ENCODE measurements at places on chromosomes 16 and 17.

- DNase-seq: peak; percentile 52
Measured at GRCh38 chr17:45282683-45283644, 21.1 kb upstream of the SPATA32 start.

- DNase-seq: no peak
Measured at GRCh38 chr16:81686391-81687130, 92.5 kb upstream of the PLCG2 start.

- DNase-seq: peak; percentile 55
Measured at GRCh38 chr16:80803339-80804055, 901 bp downstream of the CDYL2 start.

GRCh38 chr17:59315866-59316265 is 15.6 kb upstream of the YPEL2 start:
- DNase-seq: no peak

GRCh38 chr17:27224526-27225315 is 69.2 kb upstream of the WSB1 start:
- DNase-seq: no peak

DNA sequence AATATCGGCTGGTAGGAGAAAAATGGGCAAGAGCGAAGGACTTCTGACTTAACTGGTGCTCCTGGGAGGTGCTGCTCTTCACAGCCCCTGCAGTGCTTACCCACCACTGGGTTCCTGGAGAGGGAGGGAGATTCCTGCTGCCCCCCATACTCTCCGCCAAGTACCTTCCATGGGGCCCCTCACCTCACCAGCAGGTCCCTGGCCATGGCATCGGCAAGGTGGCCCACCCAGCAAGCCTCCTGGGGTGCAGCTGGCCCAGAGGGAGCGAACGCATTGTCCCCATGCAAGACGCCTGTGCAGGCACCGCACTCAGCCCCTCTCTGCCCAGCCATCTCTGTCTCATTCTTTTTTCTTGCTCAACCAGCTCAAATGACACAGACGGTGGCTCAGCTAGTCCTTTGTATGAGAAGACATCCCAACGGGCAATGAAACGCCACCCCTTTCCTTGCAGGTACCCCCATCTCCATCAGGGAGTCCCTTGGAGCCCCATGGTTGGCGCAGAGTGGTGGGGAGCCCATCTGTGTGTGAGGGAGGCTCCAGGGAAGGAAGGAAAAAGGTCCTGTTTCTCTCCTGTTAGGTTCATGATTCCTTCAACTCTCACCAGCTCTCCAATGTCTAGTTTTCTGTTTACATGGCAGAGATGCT is 9.6 kb upstream of the ALDH3A1 start:
- no peak for DNase-seq

DNA sequence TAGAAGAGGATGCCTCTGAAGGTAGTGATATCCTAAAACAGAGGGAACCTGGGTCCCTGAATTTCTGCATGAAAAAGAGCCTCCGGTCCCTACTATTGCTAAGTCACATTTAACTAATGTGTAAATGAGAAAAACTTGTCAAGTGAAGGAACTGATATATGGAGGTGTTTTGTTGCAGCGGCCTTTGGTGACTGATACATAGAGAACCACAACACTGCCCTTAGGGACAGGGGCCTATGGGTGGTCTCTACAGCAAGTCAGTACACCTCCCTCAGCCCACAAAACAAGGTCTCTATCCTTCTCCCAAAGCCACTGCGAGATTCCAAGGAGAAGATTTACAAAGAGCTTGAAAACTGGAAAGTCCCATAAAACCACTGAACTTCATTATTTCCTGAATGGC is 275.3 kb downstream of the SOX9 start:
- DNase-seq: no peak

DNA sequence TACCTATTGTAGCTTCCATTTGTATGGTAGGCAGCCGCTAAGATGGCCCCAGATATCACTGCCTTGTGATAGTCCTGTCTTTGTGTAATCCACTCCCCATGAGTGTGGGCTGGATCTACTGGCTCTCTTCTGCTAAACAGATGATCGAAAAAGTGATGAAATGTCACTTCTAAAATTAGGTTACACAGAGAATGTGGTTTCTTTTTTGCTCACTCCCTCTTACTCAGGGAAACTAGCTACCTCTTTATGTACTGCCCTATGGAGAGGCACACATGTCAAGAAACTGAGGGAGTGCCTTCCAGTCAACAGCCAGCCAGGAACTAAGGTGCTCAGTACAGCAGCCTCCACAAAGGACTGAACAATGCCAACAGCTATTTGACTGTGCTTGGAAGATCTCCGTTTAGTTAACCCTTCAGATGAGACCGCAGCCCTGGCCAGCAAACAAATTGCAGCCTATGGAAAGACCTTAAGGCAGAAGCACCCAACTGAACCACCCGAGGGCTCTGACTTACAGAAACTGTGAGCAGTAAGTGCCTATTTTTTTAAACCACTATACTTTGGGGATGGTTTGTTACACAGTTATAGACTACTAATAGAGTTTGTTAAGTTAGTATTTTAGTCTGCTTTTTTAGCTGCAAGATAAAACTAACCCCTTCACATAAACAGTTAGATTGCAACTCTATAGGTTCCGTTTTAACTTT is 113.2 kb upstream of the MAF start:
- DNase-seq: no peak

DNA sequence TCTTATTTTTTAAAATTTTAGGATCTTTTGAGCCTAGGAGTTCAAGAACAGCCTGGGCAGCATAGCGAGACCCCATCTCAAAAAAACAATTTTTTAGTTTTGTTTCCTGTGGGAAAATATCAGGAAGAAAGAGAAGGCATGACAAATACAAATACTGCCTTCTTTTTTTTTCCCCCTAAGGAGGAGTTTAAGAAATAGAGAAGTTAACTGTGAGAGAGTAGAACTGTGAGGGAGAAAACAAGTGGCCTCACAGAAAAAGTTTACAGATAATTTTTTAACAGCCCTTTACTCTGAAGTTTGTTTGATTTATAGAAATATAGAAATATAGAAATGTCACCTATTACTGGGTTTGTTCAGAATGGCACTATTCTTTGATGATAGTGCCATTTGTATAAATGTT is 21.1 kb downstream of the TTYH2 start:
- DNase-seq: no peak

DNA sequence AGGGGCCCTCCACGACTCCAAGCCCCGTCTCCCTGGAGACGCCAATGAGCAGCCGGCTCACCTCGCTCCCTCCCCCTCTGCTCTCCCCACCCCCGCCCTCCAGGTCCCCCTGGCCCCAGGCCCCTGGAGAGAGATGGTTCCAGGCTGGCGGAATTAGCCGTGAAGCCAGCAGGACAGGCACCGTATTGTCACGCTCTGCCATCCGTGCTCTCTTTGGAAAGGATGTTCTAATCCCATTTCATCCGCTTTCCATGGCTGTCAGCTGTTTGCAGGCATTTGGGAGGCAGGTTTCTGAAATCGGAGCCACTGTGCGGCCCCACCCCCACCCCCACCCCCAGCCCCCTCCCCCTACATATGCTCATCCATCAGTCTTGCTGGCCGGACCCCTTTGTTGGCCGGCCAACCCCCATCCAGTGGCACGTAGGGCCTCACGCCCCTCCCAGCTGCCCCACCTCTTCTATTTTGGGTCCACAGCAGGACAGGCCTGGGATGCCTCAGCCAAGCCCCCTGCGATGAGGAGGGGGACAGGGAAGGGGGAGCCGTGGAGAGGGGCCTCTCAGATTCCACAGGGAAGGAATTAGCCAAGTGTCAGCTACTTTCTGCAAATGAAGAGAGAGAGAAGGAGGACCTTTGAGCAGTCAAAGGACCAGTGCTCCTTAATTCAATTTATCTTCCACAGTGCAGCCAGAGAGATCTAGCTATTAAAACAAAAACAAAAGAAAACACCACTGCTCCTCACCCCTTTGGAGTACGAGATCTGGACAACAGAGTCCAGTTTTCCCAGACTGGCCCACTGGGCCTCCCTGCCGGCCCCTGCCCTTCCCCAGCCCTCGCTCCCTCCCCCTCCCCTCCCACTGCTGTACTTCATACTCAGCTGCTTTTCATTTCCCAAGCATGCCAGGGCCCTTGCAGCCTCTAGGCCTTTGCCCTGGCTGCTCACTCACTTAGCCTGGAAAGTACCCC is 30.7 kb downstream of the SDK2 start:
- no peak for DNase-seq

- DNase-seq: no peak
Measured at GRCh38 chr17:40448639-40449261, 5.5 kb downstream of the IGFBP4 start.

GRCh38 chr17:43808076-43808475 is 24.9 kb downstream of the MPP3 start:
- DNase-seq: no peak

GRCh38 chr17:49914096-49914490 is 54.9 kb upstream of the DLX4 start:
- DNase-seq: no peak

GRCh38 chr17:29826114-29826692 is 103.8 kb downstream of the SSH2 start:
- no peak for DNase-seq

DNA sequence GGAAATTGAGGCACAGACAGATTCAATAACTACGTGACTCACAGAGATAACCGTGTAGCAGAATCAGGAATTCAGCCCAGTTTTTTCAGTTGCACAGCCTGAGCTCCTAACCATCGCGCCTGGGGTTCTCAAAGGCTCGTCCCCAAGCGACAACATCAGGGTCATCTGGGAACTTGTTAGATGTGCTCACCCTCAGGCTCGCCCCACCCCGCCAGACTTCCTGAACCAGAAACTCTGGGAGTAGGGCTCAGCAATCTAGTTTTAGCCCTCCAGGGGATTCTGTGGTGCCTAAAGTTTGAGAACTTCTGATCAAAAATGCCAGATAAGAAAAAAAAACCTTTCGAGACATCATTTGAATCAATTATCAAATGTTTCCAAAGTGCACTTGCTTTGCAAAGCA is 559.8 kb downstream of the WWOX start:
- no peak for DNase-seq
